ENCODE measurements at places on chromosomes 16 and 17.

- peak; percentile 38 for DNase-seq
These were observed 31.1 kb upstream of the CCR7 start for GRCh38 chr17:40596261-40596919.

DNA sequence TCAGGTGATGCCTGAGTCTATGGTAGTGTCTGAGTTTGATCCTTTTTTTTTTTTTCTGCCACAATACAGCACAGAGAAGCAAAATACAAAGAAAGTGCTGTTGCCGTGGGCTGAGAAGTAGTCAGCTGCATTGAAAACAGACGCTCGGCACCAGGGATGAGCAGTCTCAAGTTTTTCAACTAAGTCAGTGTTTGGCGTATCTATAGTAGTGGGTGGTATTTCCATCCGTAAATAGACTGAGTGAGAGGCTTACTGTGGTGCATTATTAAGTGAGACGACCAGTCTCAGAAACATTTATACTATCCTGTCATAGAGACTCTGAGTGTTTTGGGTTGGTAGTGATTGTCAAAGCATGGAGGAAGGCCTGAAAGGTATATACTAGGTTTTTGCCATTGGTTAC lies 221.3 kb downstream of the SNX29 start:
- DNase-seq: no peak

DNA sequence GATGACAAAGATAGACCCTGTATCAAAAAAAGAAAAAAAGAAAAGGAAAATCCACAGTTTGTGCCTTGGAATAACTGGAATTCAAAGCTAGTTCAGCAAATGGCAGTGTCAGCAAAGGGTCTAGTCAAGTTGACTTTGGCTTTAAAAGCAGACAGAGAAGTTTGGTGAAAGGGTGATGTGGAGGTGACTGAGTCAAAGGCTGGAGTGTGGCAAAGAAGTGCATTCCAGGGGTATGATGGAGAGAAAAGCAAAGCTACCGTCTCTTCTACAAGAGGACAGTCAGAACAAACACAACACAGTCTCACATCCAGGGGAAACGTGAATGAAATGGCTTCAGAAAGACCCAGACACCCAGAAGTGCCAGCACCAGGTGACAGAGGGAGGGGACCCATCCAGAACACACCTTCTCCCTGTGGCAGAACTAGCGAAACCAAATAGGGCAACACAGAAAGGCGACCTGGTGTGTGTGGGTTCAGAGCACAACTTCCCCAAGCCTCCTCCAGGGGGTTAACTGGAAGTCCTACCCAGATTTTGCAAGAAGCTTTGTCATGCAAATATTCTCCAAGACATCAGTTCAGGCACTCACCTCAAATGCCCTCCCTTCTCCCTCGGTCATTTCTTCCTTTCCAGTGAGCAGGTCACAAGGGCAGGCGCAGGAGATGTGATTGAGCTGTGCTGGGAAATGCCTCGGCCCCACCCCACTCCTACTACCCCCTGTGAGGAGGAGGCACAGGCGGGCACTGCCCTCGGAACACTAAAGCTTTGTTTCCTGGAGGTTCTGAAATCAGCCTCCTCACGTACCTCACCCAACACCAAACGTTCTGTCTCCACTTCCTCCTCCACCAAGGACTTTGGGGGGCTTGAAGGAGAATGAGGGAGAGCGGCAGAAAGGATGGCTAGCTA lies 481.9 kb downstream of the SOX9 start:
- DNase-seq: no peak

- no peak for DNase-seq
These were observed 24.0 kb downstream of the MMP15 start for GRCh38 chr16:58049232-58050185.

DNA sequence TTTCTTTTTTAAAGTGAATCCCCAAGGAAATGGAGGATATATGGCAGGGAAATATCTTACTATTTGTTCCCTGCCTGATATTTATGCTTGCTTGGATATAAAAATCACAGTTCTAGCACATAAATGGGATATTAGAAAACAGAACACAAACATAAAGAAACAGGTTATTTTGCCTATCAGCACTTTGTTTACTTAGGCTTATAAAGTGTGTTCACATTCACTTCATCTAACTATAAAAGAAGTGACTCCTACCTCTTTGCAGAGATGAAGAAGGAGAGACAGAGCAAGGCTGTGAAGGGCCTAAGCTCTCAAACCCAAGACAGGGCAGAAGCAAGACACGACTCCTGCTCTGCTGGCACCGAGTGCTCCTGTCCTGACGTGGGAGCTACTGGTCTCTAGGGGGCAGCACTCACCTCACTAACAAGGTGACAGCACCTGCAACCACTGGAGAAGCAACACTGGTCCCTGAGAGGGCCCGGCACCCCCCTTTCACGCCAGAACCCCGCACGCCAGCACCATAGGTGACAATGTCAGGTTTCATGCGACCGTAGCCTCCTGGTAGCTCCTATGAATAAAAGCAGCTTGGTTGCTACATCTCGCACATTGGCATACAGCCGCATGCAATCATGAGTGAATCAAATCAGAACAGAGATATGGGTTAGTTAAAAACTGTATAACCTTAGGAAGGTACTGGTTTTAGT lies 32.0 kb downstream of the MBTPS1 start:
- peak; percentile 12 for DNase-seq

DNA sequence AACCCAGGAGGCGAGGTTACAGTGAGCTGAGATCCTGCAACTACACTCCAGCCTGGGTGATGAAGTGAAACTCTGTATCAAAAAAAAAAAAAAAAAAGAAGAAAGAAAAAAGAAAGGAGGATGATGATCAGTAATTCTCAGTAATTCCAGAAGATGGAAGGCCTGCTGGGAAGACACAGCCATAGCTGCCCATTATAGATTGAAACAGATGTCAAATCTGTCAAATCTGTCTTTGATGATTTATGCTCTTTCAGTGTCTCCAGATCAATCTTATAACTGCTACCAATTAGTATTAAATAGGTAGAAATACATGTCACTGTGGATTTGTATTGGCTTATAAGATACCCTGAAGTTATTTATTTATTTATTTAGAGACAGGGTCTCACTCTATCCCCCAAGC lies 42.9 kb upstream of the CPPED1 start:
- no peak for DNase-seq

GRCh38 chr16:54631782-54632181 lies 298.9 kb upstream of the IRX5 start:
- no peak for DNase-seq

- DNase-seq: no peak
These were observed 774.9 kb downstream of the CDH8 start for GRCh38 chr16:61261315-61261714.

GRCh38 chr17:52158450-52159042 lies at the start of gene CA10:
Gene CA10 (minus strand): TSS chr17:52158714.
- peak; percentile 45 for DNase-seq

GRCh38 chr17:45675012-45675411 lies 109.1 kb upstream of the CRHR1 start:
- no peak for DNase-seq

DNA sequence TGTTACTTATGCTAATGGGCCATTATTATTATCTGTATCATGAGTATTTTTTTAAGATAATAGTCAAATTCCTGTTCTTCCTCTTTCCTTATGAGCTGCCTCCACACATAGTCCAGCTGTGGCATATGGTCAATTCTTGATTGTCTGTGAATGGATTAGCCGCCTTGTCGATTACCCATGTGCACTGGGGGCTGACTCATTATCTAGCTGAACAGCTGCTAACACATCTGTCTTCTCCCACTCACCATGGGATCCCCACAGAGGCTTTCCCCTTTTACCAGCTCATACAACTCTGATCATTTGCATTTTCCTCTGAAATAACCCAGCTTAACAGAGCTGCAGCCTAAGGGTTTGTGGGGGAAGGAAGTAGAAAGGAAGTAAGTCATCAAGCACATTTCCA lies 915.0 kb downstream of the CDH11 start:
- no peak for DNase-seq

- DNase-seq: no peak
These were observed 186.0 kb downstream of the GRIN2A start for GRCh38 chr16:9996221-9996620.

DNA sequence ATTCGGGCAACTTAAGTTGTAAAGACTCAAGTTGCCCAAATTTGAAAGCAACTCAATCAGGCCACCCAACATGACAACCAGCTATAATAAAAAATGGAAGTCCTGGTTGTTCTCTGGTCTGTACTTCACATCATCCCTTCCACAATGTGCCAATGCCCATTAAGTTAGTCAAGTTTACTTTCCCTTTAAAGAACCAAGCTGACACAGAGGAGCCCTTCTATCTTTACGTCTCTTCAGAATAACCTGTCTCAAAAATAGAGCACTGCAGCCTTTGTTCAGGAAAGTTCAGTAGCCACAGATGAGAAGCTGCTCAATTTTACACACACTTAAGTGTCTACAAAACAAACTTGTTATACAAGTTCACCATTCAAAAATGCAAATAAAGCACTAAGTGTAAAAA lies 75.1 kb upstream of the C17orf78 start:
- no peak for DNase-seq

- peak; percentile 35 for DNase-seq
These were observed 5.8 kb downstream of the ZC3H7A start for GRCh38 chr16:11791144-11791828.

DNA sequence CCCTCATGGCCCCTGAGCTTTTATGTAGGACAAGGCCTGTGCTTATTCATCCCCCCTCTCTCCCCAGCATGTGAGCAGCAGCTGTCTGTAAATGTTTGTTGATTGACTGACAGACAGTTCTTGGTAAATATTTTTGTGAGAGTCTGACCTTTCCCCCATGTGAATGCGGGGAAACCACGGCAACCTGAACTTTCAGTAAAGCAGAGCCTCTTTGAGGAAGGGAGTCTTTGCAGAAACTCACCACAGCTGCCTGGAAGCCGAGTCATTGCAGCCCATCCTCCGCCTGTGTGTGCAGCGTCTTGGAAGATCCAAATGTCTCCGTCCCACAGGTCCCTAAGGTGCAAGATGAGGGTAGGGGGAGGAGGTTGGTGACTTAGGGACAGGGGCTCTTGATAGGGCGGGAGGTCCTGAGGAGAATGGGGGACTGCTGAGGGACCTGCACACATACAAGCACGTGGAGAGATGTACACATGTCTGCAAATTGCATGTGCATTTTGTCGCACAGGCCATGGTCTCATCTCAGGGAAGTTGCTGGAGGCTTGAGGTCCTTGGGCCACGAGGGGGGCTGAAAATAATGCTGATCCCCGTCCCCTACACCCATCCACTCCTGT lies 23.0 kb upstream of the IL21R start:
- DNase-seq: no peak

DNA sequence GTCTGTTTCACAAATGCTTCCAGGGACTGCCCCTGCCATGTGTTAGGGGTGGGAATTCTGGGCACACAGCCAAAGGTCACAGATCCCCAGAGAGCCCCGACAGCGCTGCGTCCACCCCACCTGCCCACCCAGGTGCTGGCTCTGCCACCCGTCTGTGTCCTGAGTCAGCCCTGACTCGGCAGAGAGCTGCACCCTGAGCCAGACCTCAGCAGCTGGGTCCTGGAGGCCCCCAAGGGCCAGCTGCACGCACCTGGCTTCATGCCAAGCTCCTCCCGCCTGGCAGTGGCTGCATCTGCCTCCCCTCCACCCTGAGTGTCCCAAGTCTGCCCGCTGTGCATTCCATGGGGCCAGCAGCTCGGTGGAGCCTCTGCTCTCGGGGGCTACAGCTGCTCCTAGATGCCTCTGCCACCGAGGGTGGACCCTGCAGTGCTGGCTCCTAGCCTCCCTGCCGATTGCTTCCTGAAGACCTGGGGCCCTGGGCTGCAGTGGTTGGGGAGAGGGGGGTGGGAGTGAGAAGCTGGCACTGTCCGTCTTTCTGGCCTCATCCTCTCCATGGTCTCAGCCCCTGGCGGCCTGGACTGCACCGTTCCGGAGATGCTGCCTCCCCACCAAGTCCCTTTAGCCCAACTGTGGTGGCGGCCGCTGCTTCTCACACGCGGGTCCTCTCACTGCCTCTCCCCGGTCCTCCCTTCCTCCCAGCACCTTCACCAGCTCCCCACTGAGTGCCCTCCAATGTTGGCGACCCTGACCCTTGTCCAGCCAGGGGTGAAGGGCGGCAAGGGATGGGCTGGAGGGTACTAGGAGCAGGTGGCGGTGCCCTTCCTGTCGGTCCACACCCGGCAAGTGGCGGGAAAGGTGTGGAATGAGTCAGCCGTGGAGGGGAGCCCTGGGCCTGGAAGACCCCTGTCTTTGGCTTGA lies 3.0 kb downstream of the SECTM1 start:
- DNase-seq: peak; percentile 39

DNA sequence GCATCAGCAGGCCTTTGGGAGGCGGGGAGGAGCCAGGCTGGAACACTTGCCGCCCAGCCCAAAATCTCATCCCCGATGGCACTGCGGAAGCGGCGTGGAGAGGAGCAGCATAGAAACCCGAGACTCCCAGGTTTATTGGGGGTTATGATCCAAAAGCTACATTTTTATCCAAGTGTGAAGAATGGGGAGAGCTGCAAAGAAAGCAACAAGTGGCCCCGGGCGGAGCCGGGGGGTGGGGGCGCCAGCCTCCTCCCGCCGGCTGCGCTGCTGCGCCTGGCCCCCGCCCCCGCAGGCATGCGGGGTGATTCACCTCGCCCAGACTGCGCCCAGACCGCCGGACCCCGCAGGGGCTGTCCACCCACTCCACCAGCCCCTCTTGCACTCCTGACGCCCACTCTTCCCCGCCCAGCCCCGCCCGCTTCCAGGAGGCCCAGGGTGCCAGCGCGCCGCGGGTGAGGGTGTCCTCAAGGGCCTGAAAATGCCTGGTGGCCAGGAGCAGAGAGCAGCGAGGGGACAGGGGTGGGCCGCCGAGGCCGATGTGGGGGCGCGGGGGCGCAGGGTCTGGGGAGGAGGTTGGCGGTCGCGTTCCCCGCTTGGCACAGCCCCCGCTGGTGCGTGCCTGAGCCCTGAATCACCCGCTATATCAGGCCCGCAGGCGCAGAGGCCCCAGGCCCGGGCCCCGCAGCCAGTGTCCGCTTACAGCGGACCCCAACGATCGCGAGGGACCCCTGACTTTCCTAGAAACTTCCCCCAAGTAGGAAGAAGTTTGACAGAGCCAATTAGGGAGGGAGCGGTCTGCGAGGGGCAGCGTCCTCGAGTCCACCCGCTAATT lies 1.3 kb downstream of the CAVIN1 start:
- DNase-seq: no peak

DNA sequence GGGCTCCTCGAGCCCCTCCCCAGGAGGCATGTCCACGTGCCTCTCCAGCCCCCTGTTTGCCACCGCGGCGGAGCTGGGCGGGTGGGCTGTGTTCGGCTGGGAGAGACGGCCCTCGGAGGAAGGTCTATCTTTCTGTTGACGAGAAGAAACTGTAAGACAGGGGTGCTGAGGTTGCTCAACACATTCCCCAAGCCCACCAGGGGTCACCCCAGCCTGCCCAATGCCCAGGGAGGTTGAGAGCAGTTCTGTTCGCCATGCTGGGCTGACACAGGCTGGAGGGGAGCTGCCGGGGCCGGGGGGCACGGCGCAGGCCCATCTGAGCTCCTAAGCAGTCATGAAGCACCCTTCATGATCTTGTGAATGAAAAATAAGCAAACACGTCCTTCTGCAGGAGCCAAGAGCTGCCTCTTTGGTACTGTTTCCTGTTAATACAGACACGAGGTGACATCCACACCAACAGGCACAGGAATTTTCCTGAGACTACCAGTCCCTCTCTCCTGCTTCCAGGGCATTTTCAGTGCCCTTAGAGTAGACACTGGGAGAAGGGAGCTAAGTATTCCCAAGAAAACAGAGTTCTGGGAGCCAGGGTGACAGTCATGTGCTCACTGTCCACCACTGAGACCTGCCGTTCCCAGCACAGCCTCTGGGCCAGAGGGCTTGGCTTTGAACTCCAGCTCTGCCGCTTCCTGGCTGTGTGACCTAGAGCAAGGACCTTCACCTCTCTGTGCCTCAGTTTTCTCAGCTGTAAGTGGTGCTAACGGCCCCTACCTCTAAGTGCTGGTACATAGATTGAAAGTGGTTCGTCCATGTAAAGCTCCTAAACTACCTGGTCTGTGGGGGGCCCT lies 9.2 kb downstream of the UBALD2 start:
- DNase-seq: no peak

- no peak for DNase-seq
These were observed 16.7 kb upstream of the MTMR4 start for GRCh38 chr17:58531122-58531521.

Data from NCI-H2029 treated with DMSO at 0.1 percent for 48 hours (cell line).